ENCODE measurements at places on chromosomes 1 and 21.
A peak's percentile ranks its signal among the peaks of the same experiment; 100 is the strongest.

DNA sequence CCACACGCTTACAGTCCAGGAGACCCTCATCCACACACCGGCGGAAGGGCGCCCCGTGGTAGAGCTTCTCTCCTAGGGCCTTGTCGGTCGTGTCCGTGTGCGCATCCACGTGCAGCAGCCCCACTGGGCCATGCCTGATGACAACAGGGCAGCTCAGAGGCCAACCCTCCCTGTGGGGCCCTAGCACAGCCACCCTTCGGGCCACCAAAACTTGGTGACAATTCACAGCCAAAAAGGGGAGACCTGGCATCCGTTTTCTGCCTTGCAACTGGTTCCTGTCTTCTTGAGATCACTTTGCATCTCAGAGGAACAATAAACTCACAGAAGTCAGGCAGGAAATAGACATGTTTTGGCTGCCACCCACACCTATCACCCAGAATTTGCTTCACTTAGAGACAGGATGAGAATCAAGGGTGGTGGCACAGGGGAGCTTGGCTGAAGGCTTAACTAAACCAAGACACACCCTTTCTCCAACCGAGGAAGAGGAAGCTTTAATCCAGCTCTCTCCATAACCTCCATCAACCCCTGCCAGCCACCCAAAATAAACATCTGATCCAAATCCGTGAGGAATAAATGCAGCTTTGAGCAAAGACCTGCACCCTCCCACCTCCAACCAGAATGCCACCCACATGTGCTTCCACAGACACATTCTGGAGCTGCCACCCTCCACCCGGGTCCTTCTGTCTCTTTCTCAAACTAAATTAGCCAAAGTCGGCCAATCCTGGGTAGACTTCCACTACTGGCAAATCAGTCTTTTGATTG, 5.7 kb downstream of the AGMAT start:
- no peaks in the 10 kb centered on the region for H3K36me3 ChIP-seq
- DNase-seq, result no peak
- no peaks in the 10 kb centered on the region for H3K27me3 ChIP-seq
- no peaks in the 10 kb centered on the region for H3K4me1 ChIP-seq
- no peak overlapping the region for H3K4me3 ChIP-seq

DNA sequence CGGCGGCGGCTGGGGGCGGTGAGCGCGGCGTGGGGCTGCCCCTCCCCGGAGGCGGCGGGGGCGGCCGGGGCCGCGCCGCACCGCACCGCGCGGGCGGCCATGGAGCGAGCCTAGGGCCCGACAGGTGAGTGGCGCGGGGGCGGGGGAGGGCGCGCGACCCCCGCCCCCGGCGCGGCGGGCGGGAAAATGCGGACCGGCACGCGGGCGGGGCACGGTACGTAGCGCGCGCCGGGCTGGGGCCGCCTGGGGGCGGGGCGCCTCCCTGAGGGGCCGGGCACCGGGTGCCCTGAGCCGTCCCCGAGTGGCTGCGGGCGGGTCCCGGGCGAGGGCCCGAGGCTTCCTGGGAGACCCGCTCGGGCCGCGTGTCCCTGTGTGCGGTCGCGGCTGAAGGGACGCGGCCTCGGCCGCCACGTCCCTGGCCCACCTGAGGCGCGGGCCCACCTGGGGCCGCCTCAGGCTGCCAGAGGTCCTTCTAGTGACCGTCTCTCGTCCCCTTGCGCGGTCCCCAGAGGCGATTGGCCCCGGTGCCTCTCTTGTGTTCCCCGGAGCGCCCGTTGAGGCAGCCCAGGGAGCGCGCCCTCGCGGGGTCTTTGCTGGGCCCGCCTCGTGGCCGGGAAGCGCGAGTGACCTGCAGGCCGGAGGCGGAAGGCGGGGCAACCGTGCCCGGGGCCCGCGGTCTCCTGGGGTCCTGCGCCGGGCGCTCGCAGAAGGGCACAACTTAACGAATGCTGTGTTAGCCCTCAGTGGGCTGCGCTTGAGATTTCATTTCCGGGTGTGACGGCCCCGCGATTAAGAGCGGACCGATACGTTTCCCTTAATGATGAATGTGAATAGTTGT, 500 bp downstream of the FAM20B start:
- H3K27ac ChIP-seq, result peak overlapping the region; percentile 91
- DNase-seq, result peak; percentile 50
- H3K4me1 ChIP-seq, result peaks cover 9% of the 10 kb centered on the region
- peak overlapping the region; percentile 81 for H3K4me3 ChIP-seq

DNA sequence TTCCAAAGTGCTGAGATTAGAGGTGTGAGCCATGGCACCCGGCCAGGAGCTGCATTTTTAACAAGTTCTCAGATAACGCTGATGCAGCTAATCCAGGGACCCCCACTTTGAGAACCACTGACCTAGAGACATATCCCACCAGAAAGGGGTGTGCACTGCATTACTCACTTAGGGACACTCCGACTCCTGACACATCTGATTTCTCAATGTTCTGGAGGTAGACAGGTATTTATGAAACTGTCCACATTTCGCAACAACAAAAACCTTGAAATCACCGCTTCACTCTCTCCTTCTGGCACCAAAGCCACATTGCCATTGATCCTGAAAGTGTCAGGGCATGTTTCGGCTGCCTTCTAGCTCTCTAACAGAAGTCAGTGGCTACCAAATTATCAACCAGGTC, 23.2 kb upstream of the CAMTA1 start:
- H3K4me1 ChIP-seq, result no peaks in the 10 kb centered on the region
- no peaks in the 10 kb centered on the region for H3K36me3 ChIP-seq
- no peak overlapping the region for H3K27ac ChIP-seq
- H3K4me3 ChIP-seq, result no peak overlapping the region

- no peaks in the 10 kb centered on the region for H3K27me3 ChIP-seq
- peak; percentile 29 for DNase-seq
- no peak overlapping the region for H3K4me3 ChIP-seq
- H3K4me1 ChIP-seq, result no peaks in the 10 kb centered on the region
Measured at GRCh38 chr21:45376459-45377324, 28.3 kb upstream of the COL18A1 start.

DNA sequence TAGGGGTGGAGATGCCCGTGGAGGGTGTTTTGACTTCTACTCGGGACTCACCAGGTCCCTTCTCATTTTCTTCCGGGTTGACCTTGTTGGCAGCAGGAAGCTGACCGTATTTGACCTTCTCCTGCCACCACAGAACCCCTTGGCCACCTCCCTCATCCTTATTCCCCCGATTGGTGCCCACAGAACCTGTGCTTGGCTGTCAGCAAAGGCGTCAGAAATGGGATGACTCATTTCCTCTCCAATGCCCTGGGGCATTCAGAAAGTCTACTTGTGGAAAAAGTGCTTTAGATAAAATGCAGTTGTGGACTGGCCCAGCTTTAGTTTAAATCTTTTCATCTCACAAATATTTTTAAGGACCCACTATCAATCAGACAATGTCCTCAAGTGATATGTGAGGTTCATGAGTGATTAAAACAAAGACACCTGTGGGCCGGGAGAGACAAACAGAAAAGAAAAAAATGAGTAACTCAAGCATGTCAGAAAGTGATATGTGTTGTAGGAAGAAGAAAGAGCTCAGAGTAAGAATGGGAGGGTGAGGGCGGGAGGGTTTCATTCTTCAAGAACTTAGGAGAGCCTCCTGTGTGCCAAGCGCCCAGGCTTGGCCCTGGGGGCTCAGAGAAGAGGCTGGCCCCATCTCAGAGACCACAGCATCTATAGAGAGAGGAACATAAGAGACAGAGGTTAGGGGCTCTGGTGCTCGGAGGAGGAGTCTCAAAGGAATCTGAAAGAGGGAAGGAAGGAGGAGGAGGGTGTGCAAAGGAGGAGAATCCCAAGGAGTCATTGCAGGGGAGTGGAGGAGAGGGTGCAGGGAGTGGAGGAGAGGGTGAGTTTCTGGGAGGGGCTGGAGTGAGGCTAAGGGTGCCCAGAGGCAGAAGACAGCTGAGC, 221.6 kb upstream of the VAMP3 start:
- H3K27ac ChIP-seq, result no peak overlapping the region
- no peaks in the 10 kb centered on the region for H3K27me3 ChIP-seq
- DNase-seq, result no peak
- no peaks in the 10 kb centered on the region for H3K36me3 ChIP-seq
- H3K4me3 ChIP-seq, result no peak overlapping the region

- no peak for DNase-seq
- H3K27ac ChIP-seq, result no peak overlapping the region
- H3K27me3 ChIP-seq, result no peaks in the 10 kb centered on the region
- H3K36me3 ChIP-seq, result no peaks in the 10 kb centered on the region
- H3K4me1 ChIP-seq, result no peaks in the 10 kb centered on the region
- no peak overlapping the region for H3K4me3 ChIP-seq
Measured at GRCh38 chr1:213274140-213274539, 223.1 kb downstream of the RPS6KC1 start.

DNA sequence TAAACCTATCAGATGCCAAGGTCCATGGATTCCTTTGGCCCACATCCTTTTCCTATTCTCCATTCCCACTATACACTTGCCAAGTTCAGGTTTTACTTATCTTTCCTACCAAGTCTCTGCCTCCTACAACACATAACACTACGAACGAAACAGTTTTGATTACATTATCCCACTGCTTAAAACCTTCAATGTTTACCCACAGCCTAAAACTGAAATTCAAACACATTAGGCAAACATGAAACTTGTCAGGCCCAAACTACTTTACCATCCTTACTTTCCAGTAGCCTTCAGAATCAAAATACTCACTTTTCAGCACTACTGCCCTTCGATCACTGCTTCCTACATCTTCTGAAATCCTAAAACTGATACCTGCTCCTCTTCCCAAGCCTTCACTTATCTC, 3.0 kb downstream of the SCAF4 start:
- no peak overlapping the region for H3K4me3 ChIP-seq
- H3K27ac ChIP-seq, result no peak overlapping the region
- H3K4me1 ChIP-seq, result peaks cover 16% of the 10 kb centered on the region
- H3K36me3 ChIP-seq, result no peaks in the 10 kb centered on the region
- no peaks in the 10 kb centered on the region for H3K27me3 ChIP-seq
- no peak for DNase-seq

DNA sequence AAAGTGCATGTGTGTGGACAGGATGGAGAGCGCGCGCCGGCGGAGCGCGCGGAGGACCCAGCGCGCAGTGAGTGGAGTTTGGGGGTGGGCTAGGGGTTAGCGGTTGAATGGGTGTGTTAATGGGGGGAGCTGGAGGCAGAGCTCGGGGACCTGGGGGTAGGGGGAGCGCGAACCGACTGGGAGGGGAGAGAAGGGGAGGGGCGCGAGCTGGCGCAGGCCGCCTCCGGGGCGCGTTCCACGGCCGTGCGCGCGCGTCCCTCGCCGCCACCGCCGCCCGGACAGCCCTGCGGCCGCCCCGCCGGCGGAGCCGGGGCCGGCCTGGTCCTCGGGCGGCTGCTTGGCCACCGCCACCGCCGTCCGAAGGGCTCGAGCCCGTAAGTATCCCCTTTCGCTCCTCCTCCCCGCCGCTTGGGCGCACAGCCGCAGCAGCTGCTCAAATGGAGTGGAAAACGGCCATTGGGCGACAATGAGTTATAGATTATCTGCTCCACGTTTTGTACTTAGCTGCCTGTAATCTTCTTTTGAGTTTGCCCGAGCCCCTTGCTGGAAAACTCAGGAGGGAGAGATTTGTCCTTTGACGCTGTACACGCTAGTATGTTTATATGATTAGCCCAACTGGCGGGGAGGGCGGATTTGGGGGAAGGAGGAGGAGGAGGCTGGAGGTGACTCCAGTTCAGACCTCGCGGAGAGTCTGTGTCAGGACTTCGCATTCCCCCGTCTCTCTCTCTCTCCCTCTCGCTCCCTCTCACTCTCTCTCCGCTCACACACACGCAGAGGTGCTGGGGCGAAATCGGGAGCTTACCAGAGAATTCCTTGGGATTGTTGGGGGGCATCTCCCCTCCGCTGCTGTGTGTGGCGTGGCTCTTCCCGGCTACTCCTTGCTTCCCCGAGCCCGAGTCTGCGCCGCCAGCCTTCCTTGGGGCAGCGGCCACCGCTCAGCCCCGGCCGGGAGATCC, at the start of gene ADGRL2:
ADGRL2 (plus strand) TSS at position 240 of the 956 bp plus-strand sequence. CDS start 36,051 bp downstream, outside the sequence.
- peak within 1 kb of the TSS; percentile 96 for H3K27ac ChIP-seq
- no peaks in the 10 kb centered on the region for H3K27me3 ChIP-seq
- H3K4me3 ChIP-seq, result peak within 1 kb of the TSS; percentile 49
- DNase-seq, result peak; percentile 84

GRCh38 chr1:47190857-47191256, 1.0 kb upstream of the PDZK1IP1 start:
- H3K4me1 ChIP-seq, result peaks cover 12% of the 10 kb centered on the region
- DNase-seq, result no peak
- H3K27me3 ChIP-seq, result no peaks in the 10 kb centered on the region
- no peak overlapping the region for H3K4me3 ChIP-seq

DNA sequence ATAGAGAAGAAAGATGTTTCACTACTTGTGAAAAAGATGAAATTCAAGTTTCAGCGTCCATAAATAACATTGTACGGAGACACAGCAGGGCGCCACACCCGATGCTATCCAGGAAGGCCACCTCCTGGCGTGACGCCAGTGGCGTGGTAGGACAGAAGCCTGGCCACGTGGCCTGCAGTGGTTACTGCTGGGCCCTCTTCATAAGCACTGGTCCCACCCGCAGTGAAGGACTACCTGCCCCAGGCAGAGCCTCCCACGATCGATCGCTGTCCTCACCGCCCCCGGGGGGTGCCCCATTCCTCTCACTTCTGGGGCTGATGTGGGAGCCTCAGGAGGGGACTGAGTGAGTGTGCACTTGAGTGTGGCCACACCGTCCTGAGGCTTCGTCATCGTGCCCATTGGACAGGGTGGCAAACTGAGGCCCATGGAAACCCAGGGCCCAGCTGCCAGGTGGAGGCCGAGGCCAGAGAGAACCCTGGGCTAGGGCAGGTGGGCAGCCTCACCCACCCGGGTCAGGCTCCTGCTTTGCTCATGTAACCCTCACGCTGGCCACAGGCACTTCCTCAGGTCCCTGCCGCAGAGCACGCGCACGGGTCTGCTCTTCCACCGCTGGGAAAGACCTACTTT, 11.7 kb upstream of the HES5 start:
- no peaks in the 10 kb centered on the region for H3K36me3 ChIP-seq
- peaks cover 15% of the 10 kb centered on the region for H3K4me1 ChIP-seq
- no peaks in the 10 kb centered on the region for H3K27me3 ChIP-seq
- H3K4me3 ChIP-seq, result no peak overlapping the region
- H3K27ac ChIP-seq, result no peak overlapping the region

DNA sequence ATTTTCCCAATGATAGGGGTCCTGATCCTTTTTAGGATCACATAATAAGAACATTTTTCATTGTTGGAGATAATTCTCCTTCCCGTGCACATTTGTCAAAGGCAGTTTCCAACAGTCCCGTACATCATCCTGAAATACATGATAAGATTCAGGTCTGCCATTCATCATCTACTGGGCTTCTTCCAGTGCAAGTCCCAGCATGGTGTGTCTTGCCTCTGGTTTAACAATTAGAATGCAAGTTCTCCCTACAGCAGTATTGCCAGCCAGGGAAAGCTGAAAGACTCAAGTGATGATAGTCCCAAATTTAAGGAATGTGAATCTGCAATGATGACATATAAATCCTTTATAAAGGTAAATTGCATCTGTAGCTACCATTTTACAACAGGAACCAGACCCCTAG, 146.2 kb downstream of the DAB1 start:
- H3K4me1 ChIP-seq, result no peaks in the 10 kb centered on the region
- H3K27ac ChIP-seq, result no peak overlapping the region
- H3K27me3 ChIP-seq, result no peaks in the 10 kb centered on the region
- H3K4me3 ChIP-seq, result no peak overlapping the region

- H3K4me3 ChIP-seq, result no peak overlapping the region
- no peaks in the 10 kb centered on the region for H3K36me3 ChIP-seq
- H3K27ac ChIP-seq, result no peak overlapping the region
Measured at GRCh38 chr1:233172201-233172600, 123.3 kb downstream of the PCNX2 start.

GRCh38 chr1:156992215-156992614, 53.3 kb downstream of the ARHGEF11 start:
- H3K27ac ChIP-seq, result no peak overlapping the region
- no peaks in the 10 kb centered on the region for H3K4me1 ChIP-seq
- no peaks in the 10 kb centered on the region for H3K27me3 ChIP-seq
- H3K36me3 ChIP-seq, result no peaks in the 10 kb centered on the region
- no peak overlapping the region for H3K4me3 ChIP-seq

GRCh38 chr1:74455390-74455789, 57.0 kb downstream of the LRRC53 start:
- H3K4me1 ChIP-seq, result no peaks in the 10 kb centered on the region
- H3K4me3 ChIP-seq, result no peak overlapping the region
- H3K27ac ChIP-seq, result no peak overlapping the region
- no peak for DNase-seq
- H3K27me3 ChIP-seq, result no peaks in the 10 kb centered on the region
